ENCODE measurements at places on chromosomes 16 and 17.

DNA sequence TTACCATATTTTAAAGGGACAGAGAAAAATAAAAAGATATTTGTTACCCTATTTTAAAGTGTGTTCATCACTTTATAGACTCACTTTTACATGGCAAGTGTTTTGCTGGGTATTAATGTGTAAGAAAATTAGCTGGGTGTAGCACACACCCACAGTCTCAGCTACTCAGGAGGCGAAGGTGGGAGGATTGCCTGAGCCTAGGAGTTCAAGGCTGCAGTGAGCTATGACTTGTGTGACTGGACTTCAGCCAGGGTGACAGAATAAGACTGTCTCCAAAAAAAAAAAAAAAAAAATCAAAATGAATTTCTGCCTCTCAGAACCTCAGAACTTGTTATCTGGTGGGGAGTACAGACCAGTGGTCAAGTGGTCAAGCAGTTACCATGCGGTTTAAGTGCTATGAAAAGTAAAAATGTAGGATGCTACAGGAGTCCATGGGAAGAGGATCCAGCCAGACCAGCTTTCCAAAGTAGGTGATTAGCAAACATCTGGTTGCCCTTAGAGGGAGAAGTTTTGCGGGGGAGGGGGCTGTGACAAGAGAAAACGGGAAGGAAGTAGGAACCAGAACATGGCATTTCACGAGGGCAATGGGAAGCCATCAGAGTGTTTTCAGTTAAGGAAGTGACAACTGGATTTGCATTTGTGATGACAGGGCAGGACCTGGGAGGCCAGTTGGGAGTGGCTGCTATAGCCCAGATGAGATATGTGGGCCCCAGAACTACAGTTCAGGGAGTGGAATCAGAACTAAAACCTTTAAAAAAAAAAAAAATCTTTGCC lies 13.9 kb downstream of the CNEP1R1 start:
- DNase-seq, result no peak

- DNase-seq, result no peak
Observed at GRCh38 chr16:57144027-57144426, 41.8 kb downstream of the PSME3IP1 start.

GRCh38 chr16:74216319-74216718 lies 80.3 kb upstream of the PSMD7 start:
- no peak for DNase-seq

GRCh38 chr16:57647136-57647875 lies 18.9 kb downstream of the ADGRG1 start:
- no peak for DNase-seq

- DNase-seq, result no peak
Observed at GRCh38 chr17:50174444-50174843, 8.6 kb downstream of the SGCA start.

DNA sequence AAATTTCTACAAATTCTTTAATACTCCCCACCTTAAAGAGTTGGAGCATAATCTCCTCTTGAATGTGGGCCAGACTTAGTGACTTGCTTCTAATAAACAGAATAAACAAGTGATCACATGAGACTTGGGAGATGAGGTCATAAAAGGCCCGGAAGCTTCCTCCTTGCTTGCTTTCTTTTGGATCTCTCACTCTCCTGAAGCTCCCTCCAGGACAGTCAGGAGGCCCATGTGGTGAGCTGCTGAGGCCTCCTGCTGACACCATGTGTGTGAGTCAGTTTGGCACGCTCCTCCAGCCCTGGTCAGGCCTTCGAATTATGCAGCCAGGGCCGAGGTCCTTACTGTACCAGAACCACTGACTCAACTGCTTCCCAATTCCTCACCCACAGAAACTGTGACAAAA lies 53.2 kb downstream of the NDEL1 start:
- DNase-seq, result no peak

DNA sequence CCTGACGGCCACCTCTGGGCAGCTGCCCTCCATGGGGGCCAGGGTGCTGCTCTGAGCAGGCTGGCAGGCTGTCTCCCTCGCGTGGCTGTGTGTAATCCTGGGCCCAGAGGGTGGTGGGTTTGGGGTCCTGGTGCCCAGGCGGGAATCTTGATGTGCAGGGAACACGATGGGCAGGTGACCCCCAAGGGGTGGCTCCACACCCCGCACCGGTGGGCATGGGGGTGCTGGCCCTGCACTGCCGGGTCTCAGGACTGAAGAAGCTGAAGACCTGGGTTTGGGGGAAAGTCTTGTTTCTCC lies 8.6 kb downstream of the CHMP6 start:
- DNase-seq, result no peak

DNA sequence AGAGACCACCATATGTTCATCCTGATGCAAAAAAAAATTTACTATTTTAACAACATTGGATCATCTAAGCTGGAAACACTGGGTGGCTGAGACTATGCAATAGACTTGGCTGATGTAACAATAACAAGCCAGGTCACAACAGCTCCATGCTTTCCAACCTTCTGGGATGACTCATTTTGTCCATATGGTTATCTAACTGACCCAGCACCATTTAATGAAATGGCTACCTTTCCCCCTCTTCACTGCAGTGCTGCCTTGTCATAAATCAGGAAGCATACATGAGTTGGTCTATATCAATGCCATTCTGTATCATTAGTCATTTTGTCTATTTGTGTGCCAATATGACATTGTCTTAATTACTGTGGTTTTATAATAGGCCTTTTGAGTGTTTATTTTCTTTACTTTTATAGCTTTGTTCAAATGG lies 217.6 kb upstream of the KCNJ16 start:
- DNase-seq, result no peak

- peak; percentile 53 for DNase-seq
Observed at GRCh38 chr17:68011199-68011665, 15.0 kb upstream of the C17orf58 start.

GRCh38 chr17:83185023-83186002 lies 105.9 kb downstream of the METRNL start:
- DNase-seq, result no peak

GRCh38 chr17:27558842-27559505 lies 72.0 kb upstream of the LGALS9 start:
- DNase-seq, result no peak

DNA sequence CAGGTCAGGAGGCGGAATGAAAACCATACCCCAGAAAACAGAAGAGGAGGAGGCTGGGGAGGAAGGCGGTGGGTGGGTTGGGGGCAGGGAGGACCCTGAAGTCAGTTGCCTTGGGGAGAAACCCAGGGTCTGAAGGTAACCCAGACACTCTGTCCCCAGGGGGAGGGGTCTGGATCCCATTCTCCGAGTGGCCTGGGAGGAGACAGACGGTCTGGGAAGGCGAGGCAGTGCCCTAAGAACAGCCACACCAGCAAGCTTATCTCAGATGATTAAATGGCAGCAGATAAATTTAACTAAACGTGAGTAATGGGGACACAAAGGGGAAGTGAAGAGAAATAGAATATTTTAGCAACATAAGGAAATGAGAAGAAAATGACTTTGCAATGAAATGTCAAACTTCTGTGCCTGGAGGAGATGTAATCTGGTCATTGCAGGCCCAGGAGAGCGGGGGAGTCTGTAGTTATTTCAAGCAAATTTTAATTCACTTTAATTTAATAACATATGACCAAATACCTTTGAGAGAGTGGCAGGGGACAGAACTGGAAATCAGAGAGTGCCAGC lies 21.4 kb upstream of the ZFP90 start:
- no peak for DNase-seq

- no peak for DNase-seq
Observed at GRCh38 chr17:32732296-32732642, 144.7 kb downstream of the MYO1D start.

DNA sequence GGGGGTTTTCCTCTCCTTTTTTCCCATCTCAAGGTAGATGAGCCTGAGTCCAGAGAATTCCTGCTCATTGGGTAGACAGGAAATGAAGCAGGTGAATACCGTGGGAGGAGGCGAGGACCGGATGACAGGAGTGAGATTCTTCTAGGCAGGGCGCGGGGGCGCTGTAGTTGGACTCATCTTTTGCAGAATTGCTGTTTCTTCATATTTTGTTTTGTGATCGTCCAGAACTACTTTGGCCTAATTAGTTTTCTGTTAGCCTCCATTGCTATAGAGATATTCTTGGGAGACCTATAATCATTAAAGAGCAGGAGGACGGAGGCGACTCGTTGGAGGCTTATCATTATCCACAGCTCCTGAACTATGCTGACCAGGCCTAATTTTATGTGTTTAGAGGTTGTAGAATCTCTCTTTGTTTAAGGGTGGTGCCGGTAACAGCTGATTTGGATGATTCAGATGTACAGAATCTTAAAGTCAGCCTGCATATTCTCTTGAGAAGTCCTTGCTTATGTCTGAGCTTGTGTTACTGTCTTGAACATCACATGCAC lies 650 bp downstream of the ATP6V0A1 start:
- no peak for DNase-seq

DNA sequence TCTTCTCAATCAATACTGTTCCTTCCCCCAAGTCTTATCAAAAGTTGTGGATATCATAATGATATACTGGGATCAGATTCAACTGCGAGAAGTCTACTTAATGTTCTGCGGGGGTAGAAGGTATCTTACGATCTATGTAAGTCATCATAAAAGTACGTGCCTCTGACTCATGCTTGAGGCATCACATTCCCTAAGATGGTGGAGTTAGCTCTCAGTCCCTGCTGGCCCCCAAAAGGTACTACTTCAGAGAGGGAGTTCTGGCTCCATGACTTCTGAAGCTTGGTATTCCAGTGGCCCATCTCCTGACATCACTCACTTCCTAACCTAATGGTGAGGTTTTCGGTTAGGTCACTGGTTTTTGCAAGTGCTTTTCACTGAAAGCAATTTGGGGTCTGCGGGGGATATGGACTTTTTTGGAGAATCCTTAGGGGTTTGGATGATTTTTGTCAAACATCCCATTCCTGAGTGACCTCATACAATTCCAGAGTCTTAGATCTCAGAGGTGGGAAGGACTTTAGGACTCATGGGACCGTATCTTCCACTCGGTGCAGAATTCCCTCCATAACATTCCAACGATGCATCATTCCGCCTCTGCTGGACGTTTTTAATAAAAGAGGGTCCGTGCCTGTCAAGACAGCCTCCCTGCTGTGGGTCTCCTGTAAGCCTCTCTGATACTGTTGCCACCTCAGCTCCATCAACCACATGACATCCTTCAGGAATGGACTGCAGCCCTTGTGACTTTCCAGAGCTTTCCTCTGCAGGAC lies 74.3 kb downstream of the DYNLRB2 start:
- DNase-seq, result no peak

DNA sequence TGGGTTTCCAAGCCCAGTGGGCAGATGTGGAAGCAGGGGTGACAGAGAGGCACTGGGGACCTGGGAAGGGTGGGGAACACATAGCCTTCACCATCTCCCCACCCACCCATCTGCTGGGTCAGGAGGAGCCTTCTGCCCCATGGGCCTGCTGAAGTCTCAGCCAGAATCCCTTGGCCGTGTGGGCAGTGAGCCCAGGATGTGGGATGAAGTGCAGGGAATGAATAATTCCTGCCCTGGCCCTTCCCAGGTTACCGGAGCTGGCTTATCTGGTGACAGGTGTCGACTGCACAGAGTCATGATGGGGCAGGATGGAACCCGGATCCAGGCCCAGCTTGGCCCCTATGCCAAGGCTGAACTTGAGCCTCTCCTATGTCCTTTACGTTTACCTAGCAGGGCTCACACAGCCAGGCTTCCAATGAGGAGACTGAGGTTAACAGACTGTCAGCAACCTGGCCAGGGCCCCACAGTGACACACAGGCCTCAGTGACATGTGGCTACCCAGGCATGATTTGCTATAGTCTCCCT lies 17.5 kb downstream of the ATP2A3 start:
- DNase-seq, result no peak

GRCh38 chr17:32341141-32341856 lies 674 bp downstream of the C17orf75 start:
- DNase-seq, result peak; percentile 66

- DNase-seq, result no peak
Observed at GRCh38 chr16:52573365-52574299, 26.7 kb upstream of the TOX3 start.

DNA sequence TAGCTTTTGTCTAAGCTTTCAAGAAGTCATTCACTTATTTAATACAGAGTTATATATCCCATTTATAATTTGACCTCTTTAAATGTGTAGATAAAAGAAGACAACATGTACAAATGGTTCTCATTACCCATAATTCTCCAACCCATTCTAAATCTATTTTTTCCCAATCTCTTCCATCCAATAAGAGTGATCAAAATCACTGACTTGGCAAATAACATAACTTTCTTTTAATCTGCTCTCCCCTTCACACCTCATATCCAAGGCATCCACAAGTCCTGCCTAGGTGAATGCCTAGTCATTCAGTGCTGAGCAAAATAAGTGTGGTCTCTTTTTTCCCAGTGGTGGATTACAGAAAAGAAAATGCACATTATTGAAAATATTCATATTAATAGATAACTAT lies 1231.1 kb downstream of the CDH11 start:
- DNase-seq, result no peak

DNA sequence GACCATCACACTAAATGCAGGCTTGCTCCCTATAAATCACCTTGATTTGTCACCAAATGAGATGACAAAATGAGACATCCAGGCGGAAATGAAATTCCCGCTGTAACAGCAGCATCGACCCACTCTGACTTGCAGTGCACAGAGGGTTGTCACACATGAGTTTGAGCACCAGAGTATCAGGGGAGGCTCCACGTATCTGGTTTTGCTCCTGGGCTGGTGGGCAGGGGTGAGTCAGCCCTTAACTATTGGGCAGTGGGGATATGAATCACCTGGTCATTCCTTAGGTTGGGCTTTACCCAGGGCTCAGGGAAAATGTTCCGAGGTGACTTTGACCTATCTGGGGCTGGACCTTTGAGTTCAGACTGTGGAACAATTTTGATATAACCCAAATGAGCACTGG lies 245.2 kb upstream of the CCL2 start:
- no peak for DNase-seq

- DNase-seq, result no peak
Observed at GRCh38 chr17:55664287-55664686, 58.4 kb downstream of the TMEM100 start.

- no peak for DNase-seq
Observed at GRCh38 chr16:27334192-27334764, 20.5 kb downstream of the IL4R start.

DNA sequence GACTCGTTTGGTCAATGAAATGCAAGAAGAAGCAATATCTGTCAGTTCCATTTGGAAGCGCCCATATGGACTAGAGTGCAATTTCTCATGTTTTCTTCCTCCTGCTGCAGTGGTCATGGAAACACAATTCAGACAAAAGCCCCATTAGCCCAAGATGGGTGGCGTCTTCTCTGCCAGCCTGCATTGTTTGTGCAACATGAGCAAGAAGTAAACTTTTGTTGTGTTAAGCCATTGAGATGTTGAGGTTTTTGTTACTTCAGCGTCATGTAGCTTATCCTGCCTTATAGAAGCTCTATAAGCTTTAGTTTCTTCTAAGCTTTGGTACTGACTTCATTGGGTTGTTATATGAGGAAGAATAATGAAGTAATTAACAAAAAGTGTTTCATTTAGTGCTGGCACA lies 137.4 kb downstream of the NPIPB5 start:
- DNase-seq, result no peak

DNA sequence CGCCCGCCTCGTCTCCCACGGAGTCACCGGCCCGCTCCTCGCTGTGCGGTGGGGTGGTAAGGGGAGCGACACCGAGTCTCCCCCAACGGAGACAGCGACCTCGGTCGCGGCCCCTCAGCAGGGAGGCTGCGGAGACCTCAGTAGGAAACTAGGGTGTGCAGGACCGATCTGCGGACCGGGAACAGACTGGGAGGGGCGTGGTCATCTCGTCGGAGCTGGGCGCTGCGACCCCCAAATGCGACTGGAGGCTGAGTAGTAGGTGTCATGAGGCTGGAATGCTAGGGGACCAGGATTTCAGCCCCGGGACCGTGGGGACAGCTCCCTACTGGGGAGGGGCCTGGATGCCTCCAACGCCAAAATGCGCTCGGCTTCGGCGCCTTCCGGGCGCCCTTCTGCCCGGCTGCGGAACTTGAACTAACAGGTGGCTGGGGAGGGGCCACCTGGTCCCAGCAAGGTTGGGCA lies 1.3 kb downstream of the CACNG4 start:
- no peak for DNase-seq

Data from CD4-positive, alpha-beta memory T cell (primary cell).